Fibroblast of skin of left biceps (primary cell): ENCODE measurements at places on chromosomes 4 and X.

GRCh38 chr4:83149865-83150652 is 35.5 kb upstream of the PLAC8 start:
- no peak for DNase-seq

DNA sequence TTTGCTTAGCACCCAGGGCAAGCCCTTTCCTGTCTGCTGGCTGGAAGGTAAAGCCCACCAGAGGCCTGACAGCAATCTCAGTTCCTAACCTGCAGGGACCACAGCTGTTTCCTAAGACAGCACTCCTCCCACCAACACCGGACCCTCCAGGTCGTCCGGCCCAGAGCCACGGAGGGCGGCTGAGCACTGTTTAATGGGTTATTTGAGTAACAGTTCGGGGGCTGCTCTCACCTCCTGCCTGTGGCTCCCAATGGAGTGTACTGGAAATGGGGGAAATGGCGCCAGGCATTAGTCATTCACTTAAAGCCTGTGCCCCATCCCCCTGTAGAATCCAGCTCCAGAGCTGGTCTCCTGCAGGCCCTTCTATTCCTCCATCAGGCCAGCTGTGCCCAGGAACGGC is 81.6 kb upstream of the ADRA2C start:
- DNase-seq = no peak

DNA sequence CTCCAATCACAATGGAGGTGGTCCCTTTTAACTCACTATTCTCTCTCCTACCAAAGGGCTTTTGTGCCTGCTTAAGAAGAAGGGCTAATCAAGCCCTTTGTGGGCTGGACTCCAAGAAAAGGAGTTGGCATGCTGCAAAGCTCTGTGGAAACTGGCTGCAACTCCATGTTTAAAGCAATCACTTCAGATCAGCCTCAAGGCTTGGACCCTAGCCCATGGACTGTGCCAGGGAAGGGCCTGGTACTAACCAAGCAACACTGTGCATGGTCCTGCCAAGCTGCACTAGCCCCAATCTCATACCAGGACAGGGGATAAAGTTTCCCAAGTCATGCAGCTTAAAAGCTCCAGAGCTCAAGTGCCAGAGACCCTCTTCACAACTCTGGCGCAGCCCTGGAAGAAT is 86.7 kb downstream of the ATP8A1 start:
- DNase-seq = no peak

DNA sequence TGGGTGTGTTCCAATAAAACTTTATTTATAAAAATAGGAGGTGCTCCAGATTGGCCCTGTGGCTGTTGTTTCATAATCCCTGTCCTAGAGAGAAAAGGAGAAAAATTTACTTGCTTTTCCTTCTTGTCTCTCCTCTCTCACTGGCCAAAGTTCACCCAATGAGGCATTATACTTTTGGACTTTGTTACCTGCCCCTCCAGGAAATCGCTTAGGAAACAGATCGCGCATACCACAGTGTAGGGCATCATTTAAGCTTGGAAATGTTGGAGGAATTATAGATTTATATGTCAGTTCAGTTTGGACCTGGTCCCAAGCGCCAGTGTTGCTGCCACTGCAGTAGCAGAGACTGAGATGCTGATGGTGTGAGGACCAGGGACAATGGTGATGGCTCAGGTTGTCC is 337.6 kb upstream of the NR3C2 start:
- DNase-seq = no peak

- no peak for DNase-seq
These were observed 198.1 kb upstream of the IGFBP7 start for GRCh38 chr4:57308301-57308700.

GRCh38 chr4:20512985-20513384 is 187.3 kb upstream of the PACRGL start:
- no peak for DNase-seq

DNA sequence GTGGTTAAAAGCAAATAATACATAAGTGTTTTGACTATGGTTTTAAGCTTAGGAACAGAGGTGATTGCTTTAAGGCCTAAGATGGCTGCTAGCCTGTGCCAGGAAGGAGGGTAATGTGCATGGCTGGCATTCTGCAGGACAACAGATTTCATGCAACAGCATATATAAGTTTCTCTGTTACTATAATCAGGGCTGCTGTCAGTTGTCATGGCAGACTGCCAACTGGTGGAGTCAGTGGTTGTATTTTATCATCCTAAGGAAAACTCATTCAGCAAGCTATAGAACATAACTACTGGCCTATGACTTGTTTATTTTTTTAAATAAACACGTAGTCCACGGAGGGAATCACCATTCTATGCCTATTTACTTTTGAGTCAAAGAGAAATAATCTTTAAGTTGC is 77.7 kb upstream of the DCAF8L1 start:
- no peak for DNase-seq

GRCh38 chrX:109190542-109190941 is 291.3 kb downstream of the GUCY2F start:
- DNase-seq = no peak

DNA sequence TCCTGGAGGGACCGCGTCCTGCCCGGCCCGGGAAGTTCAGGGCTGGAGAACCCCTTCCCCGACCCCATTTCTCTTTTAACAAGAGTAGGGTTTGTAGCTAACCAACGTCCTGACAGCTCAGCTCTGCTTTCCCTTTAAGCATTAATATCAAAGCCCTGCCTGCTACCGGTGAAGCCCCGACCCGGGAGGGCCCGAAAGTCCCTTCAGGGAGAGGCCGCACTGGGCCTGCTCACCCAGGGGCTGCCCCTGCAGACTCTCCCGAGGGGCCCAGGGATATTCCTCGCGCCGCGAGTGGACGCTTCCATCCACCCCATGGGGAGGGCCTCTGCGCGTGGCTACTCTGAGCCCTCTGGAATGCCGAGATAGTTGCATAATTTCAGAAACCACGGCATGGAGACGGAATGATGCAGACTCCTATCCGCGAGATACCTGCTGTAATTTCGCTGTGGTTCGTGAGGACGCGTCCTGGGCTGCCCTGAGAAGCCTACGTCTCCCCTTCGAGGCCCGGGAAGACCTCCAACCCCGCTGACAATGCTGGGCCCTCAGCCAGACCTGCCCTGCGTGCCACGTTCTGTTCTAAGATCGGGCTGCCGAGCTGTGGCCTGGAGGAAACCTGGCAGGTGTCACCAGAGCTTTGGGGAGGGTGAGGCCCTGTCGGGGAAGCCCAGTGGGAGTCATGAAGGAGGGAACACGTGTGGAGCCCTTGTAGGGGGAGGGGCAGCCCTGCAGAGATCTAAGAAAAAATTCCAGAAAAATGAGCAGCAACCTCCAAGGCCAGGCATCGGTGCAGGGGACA is 999 bp upstream of the CTBP1 start:
- DNase-seq = no peak

DNA sequence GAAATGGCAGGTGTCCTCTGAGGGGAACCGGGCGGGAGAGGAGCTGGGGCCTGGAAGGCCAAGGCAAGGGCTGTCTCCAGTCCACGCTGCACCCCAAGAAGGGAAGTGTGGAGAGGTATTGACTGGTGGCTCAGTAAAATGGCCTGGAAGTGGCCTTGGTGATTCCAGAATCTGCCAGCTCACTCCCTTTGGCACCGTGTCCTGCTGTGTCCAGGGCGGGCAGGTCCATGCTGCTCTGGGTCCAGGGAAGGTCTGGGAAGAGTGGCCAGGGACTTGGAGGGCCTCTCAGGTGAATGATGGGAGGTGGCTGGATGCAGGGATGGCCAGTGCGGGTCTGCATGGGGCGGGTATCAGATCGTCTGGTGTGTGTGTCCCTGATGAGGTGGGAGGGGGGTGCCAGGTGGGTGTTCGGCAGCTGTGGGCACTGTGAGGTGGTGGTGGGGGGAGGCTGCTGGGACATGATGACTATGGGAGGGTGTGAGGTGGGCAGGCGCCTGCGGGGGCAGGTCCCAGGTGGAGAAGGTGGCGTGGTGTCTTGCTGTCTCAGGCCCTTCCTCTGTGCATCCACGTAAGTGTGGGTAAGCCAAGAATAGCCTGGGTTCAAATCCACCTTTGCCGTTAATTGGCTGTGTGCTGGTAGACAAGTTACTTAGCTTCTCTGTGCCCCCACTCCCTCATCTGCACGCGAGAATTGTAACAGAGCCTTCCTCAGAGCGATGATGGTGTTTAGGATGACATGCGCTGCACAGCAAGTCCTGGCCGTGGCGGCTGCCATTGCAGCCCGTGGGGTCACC is 17.7 kb downstream of the RGS12 start:
- DNase-seq = no peak

- no peak for DNase-seq
These were observed 60.8 kb upstream of the HPGD start for GRCh38 chr4:174583056-174583455.

DNA sequence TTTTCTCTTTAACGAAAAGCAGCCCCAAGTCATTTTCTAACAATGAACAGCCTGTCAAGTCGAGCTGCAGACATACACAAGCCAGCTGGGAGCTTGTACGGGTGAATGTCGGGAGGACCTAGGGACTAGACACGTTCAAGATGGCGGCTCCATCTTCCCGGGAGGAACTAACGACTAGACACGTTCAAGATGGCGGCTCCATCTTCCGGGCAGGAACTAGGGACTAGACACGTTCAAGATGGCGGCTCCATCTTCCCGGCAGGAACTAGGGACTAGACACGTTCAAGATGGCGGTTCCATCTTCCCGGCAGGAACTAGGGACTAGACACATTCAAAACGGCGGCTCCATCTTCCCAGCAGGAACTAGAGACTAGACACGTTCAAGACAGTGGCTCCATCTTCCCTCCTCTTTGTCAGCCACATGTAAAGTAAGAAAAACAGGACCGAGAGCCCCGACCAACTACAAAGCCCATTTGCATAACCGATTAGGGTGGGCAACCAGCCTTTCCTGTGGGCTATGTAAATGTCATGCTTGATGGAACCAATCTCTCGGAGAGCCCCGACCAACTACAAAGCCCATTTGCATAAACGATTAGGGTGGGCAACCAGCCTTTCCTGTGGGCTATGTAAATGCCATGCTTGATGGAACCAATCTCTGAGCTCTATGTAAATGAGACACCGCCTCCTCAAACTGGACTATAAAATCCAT is 175.5 kb downstream of the DHRSX start:
- DNase-seq = no peak

DNA sequence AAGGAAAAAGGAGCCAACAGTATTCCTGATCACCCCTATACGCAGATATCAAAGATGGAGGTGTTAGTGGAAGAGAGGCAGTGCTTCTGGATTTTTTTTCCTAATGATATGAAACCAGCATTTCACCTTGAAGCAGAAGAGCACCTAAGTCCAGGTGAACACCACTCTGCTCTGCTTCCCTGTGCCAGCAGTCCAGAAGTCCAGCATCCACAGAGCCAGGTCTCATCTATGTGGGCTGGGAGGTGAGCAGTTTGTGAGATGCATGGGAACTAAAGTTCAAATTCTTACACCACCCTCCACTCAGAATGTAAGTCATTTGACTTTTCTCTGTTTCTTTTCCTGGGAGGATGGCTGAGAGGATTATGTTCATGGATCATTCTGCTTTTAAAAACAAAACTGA is 202.6 kb downstream of the RELL1 start:
- no peak for DNase-seq

DNA sequence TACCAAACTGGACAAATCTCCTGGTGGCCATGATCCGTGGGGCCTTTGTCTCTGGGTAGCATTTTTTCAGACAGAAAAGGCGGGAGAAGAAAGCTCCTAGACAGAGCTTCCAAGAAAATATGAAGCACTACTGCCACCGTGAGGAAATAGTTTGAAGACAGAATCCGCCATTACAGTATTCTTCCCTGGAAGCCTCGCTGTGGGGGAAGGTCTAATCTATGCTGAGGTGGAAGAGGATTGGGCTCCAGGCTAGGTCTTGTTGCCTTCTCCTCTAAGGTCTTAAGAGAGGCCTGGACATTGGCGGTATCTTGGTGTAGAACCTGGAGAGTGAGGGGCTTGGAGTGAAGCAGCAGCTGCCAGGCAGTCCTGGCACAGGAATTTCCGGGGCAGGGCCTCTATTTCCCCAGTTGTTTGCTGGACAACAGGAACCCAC is 218.9 kb downstream of the OR13H1 start:
- DNase-seq = no peak

DNA sequence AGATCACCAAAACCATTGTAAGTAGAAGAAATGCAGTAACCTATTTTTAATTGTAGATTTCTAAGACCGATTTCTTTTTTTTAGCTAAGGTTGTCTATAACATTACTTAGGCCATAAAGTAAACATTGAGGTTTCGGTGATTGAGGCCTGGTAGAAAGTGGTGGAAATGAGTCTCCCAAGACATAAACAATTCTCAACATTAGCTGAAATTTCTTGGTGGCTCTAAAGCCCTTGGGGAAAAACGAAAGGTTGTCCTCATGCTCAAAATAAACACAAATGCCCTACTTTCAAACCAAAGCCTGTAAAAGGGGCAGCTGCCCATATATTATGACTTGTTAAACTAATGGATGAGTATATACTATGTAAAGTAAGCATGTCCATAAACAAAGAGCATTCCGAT is 98.8 kb downstream of the SCFD2 start:
- DNase-seq = no peak

DNA sequence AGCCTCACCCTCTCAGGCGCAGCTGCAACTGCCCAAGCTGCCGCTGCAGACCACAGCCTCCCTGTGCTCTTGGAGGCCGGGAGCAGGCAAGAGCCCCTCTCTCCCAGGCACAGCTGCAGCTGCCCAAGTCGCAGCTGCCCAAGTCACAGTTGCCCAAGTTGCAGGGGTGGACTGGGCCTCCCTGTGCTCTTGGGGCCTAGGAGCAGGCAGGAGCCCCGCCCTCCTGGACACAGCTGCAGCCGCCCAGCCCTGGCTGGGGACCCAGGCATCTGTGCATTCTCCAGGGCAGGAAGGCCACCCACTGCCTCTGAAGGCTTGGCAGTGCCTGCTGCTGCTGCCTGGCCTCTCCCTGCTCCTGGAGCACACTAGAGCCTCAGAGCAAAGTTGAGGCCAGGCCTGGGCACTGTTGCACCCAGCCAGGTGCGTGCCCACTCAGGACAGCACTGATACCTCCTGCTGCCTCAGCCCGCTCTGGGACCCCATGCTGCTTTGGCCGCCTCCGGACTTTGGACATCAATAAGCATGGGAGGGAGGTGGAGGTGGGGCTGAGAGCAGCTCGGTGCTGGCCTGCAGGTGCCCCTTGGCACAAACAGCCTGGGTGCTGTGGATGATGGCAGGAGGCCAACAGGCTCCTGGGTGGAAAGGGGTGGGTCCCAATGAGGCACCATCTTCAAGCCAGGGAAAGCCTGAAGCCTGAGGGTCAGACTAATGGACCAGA is 247.5 kb downstream of the PDGFC start:
- no peak for DNase-seq

DNA sequence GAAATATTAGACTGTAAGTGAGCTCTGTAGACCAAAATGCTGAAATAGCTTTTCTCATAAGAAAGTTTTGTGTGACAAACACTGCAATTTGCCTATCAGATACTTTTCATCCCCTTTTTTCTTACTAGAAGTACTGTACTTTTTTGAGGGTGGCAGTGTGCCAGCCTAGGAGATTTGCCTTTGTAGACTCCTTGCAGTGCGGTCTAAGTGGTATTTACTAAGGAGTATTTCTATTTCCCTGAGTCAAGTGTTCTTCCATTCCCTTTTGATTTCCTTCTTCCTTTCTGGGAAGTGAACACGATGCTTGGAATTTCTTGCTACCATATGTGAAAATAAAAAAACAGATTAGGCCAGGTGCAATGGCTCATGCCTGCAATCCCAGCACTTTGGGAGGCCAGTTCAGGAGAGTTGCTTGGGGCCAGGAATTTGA is 34.6 kb downstream of the PDLIM5 start:
- no peak for DNase-seq
